ENCODE measurements at places on chromosomes 12 and 14. TPM values are rescaled to one million over a fixed set of nuclear protein-coding genes. Genes with fewer than 3 reads are reported as not detected.

THAP2 gene
- 4.9 TPM for total RNA-seq

GPR135 gene
- total RNA-seq: 7.6 TPM

BEST3 gene
- 0.07 TPM for total RNA-seq

LTBR gene
- 81.8 TPM for total RNA-seq

TFCP2 gene
- total RNA-seq: 12.9 TPM

A2ML1 gene
- total RNA-seq: not detected

CCNB1IP1 gene
- 35.2 TPM for total RNA-seq

AKAP3 gene
- total RNA-seq: 0.72 TPM

PUS7L gene
- 25.5 TPM for total RNA-seq

TULP3 gene
- total RNA-seq: 30.5 TPM

MUCL1 gene
- total RNA-seq: not detected

C2CD5 gene
- total RNA-seq: 33.4 TPM

B4GALNT3 gene
- total RNA-seq: not detected

Measured in thoracic aorta endothelial cell (primary cell).